ENCODE measurements at places on chromosomes 11 and 22.

DNA sequence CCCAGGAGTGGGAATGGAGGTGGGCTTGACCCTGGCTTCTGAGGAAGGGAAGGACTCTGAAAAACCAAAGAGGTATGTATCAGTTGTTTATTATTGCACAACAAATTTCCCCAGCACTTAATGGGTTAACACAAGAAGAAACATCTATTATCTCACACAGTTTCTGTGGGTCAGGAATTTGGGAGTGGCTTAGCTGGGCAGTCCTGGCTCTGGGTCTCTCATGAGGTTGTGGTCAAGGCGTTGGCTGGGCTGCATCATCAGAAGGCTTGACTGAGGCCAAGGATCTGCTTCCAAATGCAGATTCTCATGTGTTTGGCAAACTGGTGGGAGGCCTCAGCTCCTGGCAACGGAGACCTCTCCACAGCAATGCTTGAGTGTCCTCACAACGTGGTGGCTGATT lies 17.5 kb upstream of the SMIM38 start:
- DNase-seq, result no peak

DNA sequence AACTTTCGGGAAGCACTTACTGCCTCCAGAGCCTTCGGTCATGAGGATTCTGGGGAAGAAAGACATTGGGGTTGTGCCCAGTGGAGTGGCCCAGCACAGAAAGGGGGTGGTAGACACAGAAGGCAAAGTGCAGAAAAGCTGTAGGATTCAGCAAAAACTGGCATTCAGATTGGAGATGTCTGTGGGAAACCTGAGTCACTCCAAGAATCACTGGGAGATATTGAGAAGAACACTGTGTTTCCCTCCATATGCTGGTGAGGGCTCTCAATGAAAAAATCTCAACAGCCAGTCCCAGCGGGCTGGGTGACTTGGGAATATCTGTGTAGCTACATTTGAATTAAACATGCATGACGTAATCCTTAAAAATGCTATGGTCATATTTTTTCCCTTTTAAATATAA lies 61.2 kb upstream of the RCN1 start:
- no peak for DNase-seq

- DNase-seq, result no peak
Observed at GRCh38 chr22:19805821-19806212, 45.2 kb downstream of the TBX1 start.

- no peak for DNase-seq
Observed at GRCh38 chr11:28636566-28636965, 528.4 kb downstream of the METTL15 start.

DNA sequence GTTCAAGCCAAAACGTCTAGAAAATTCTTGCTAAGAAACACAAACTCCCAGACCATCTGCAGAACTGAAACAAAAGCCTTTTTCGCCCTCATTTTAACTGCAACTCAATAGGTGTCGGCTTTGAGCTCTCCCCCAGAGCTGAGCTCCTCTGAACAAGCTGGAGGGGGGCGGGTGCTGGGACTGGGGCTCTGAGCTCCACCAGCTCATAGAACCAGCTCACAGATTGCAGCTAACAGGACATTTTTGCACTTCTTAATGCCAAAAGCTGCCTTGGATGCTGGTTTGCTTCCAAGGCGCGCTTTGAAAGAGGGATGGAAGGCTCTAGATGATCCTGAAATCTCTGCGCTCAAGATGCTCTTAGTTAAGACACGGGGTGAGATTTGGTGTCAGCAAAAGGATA lies 6.0 kb upstream of the YWHAH start:
- DNase-seq, result no peak

- DNase-seq, result peak; percentile 41
Observed at GRCh38 chr11:114953039-114953438, 274.7 kb downstream of the NXPE2 start.

DNA sequence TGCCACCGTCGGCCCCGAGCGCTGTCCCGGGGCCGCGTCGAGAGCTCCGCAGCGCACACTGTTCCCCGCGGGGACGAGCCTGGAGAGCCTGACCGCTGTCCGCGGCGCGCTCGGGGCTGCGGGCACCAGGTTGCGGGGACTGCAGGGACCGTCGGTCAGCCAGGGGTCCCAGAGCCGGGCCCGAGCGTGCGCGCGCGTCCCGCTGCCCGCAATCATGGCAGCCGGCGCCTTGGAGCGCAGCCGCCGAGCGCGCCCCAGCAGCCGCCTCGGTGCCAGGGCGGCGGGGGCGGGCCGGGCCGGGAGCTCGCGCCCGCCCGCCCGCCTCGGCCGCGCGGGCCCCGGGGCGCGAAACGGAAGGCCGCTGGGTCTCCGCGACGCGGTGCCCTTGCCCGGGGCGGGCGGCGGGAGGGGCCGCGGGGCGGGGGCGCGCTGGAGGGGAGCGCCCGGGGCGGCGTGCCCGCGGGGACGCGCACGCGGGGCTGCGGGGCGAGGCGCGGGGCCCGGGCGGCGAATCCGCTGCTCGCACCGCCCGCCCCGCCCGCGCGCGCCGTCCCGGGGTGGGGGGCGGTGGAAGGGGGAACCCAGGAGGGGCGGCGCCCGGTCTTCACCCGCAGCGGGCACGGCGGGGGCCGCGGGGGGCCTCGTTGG lies 79.4 kb upstream of the PPARA start:
- DNase-seq, result no peak

- DNase-seq, result no peak
Observed at GRCh38 chr11:6474806-6475500, 1.2 kb upstream of the TRIM3 start.
